ENCODE measurements at places on chromosomes 2 and 18.

- no peak for DNase-seq
Observed at GRCh38 chr2:196941398-196942078, 15.0 kb upstream of the PGAP1 start.

DNA sequence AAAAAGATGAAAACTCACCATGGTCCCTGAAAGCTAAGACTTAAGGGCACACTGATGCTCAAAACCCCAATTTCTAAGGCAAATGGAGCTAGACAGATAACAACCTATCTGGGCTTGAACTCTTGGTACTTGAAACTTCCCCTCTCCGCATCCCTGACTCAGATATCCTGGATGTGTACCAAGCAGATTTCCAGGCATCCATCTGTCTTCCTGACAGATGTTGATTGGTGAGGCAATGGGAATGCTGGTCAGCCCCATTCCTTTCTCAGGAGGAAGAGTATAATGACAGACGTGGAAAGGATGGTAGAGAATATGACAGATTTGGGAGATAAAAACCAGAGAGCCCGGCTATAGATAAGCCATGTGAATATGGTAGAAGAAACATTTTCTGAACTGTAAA lies 69.2 kb downstream of the ADD2 start:
- no peak for DNase-seq

- DNase-seq: peak; percentile 24
Observed at GRCh38 chr2:223488814-223489213, 113.3 kb downstream of the SCG2 start.

DNA sequence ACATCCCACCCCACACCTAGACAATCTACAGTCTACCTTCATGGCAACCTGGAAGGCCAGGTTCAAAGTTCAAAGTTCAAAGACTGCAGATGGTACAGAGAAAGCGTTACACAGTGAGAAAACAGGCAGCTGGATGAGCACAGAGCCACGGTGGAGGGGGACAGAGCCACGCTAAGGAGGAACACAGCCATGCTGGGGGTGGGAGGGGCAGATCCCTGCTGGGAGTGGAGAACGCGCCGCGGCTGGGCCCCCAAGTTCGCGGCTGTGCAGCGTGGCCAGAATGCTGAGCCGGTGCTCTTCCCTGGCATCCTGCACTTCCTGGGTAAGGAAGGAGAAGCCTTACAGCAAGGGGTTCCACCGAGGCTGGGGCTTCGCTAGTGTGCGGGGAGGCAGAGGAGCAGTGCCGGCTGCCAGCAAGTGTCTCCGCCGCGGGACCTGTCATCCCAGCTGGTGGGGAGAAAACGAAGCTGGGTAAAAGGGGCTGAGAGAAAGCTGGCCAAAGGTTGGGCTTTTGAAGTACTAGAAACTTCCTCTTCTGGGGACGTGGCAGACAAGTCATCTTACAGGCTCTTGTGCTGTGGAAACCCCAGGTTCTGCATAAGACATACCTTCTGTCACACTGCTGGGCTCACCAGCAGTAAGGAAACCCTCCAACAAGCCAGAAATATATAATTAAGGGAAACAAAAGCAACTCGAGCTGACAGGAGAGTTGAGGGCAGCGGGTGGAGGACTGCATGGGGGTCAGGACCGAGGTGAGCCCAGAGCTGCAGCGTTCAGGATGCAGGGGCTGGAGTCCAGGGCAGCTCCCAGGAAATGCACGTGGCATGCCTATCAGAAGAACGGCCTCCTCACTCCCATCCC lies 115.5 kb downstream of the HDAC4 start:
- no peak for DNase-seq

- peak; percentile 40 for DNase-seq
Observed at GRCh38 chr18:8912348-8913326, 189.9 kb upstream of the NDUFV2 start.

DNA sequence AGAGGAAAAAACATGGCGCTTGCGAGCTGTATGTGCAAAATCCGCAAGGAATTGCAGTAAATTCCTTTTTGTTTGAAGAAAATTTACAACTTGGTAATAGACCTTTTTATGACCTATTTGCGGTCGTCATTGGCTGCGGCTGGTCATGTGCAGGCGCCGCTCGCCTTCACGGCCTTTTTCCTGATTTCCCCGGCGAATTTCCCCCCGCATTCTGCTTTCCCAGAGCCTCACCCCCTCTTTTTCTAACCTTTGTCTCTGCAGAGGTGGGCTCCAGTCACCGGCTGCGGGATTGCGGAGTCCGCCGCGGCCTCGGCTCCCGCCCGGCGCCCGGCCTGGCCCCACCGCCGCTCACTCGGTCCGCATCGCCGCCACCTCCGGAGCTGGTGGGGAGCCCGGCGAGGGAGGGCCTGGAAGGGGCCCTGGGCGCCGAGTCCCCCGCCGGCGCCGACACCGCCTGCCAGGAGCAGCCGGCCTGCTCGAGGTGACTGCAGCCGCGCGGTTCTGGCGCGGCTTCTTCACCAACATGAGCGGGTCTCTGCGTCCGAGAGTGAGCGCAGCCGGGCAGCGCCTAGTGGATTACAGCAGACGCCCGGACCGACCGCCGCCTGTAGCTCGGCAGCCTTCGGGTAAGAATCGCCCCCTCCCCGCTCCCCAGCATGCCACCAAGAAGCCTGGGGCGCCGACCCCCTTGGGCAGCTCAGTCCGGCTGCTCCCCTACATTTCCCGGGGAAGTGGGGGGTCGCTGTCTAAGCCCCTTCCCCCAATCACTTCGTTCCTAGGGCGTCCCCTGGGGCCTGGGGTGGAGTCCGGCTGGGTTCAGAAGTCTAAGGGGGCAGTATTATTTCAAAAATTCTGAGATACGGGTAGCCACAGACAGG lies 7.1 kb downstream of the HOXD8 start:
- DNase-seq: no peak

- DNase-seq: no peak
Observed at GRCh38 chr2:218716070-218716469, 5.4 kb downstream of the TTLL4 start.

GRCh38 chr2:216369821-216370220 lies 2.5 kb downstream of the MARCHF4 start:
- DNase-seq: no peak

DNA sequence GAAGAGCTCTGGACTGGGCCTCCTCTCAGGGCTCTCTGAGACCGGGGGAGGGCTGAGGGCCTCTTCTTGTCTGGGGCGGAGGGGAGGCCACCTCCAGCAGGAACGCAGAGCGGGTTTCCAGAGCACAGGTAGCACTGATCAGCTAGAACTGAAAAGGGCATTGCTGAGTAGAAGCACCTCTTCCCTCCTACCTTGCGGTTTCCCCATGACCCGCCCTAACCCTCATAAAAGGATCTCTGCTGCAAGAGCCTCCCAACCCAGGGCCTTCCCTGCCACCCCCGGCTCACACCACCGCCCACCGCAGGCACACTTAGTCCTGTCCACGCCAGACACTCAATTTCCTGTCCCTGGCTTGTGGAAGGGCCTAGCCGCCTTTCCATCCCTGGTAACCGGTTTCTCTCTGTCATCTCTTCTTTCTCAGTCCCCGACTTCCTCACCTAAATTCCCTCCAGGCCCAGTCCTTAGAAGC lies 966 bp downstream of the ADCY3 start:
- DNase-seq: no peak

GRCh38 chr2:36393738-36394256 lies 38.2 kb downstream of the CRIM1 start:
- DNase-seq: no peak

GRCh38 chr2:11995456-11995855 lies 249.0 kb downstream of the LPIN1 start:
- no peak for DNase-seq

GRCh38 chr2:37614061-37614738 lies 57.2 kb downstream of the CDC42EP3 start:
- DNase-seq: no peak

- DNase-seq: no peak
Observed at GRCh38 chr18:56168049-56168781, 470.2 kb downstream of the TXNL1 start.

GRCh38 chr2:54306556-54306955 lies 50.5 kb upstream of the TSPYL6 start:
- DNase-seq: no peak

- DNase-seq: no peak
Observed at GRCh38 chr18:45625596-45625995, 10.3 kb downstream of the SLC14A2 start.

DNA sequence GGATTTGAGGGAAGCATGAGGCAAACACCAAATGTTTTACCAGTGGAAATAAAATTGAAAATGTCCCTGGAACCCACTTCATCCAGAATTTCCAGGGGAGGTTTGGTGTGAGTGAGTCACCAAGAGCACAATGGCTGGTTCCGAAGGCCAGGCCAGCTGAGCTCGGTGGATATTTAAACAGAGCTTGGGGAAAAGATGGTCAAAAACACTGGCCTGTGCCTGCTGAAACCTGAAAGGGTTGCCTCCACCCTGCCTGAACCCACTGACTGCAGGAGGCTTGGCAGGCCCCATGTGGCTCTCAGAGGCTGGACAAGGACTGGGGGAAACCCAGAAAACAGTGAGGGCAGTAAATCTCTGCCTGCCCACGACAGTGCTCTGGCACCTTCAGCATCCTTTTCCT lies 93.9 kb downstream of the TTC32 start:
- no peak for DNase-seq

GRCh38 chr2:135999899-136000298 lies 14.5 kb upstream of the DARS1 start:
- DNase-seq: peak; percentile 2

DNA sequence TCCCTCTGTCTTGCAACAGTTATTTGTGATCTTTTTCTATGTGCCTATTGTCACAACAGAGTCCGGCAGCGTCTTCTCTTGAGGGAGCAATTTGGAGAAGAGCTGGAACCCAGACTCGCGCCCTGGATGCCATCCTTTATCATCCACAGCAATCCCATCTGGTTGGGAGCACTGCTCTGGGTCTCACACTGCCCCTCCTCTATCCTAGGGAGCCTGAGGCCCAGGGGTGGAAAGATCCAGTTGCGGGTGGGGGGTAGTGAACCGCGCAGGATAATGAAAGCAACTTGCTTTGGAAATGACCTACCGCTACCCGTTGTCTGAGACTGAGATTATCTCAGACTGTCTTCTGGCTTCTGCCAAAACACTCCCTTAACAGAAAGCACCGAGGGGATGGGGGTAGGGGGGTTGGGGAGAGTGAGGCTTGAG lies 713 bp downstream of the WBP1 start:
- no peak for DNase-seq

DNA sequence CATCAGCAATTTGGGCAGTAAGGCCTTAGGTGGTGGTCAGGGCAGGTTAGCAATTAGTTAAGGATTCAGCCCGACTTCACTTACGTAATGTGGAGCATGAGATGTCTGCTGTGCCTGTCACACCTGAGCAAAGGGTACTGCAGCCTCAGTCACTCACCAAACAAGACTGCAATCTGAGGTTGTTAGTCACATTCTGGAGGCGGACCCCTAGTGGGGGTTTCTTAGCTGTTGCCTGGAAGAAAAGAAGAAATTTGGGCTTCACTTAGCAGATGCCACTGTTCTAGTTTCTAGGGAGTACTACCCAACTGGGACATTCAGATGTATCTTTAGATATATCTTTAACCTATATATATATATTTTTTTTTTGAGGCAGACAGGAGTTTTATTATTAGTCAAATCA lies 529.9 kb downstream of the SLC4A3 start:
- DNase-seq: no peak

DNA sequence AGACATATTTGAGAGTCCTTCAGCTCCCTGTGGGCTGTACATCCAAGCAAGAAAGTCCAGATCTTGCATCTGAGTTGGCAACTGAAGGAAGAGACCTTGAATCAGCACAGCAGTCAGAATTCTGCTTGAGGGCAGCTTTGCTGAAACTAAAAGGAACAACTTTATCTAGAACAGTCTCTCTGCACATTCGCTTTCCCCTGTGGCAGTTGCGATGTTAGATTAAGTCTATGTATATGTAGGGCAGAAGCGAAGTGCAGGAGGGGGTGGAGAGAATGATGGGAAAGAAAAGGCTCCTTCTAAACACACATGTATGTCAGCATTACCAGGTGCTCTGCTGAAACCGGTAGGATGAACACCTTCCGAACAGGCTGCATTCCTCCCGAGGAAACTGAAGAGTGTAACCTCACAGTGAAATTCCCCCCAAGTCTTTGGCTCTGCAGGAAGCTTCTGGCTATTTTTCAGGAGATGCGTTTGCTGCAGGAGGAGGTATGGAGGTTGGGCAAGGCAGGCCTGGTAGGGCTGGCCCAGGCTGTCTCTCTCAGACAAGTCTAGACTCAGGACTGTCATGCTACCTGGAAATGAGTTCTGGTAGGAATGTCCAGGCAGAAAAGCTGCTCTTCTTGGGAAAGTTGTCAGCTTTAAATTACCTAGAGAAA lies 70.0 kb upstream of the ATL2 start:
- DNase-seq: no peak

DNA sequence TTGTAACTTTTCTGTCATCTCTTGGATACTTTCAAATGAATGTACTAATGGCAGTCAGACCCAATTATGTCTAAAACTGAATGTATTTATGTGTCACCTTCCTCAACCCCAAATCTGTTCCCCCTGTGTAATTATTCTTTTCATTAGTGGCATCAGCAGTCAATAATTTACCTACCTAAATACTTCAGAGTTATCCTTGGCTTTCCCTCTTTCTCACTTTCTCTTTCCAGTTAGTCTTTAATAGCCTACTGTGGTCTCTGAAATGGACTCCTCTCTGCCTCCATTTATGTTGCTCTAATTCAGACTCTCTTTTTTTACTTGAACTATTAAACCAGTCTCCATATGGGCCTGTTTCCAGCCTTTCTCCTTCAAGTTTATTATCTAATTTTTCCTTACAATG lies 21.0 kb downstream of the C18orf63 start:
- DNase-seq: no peak

DNA sequence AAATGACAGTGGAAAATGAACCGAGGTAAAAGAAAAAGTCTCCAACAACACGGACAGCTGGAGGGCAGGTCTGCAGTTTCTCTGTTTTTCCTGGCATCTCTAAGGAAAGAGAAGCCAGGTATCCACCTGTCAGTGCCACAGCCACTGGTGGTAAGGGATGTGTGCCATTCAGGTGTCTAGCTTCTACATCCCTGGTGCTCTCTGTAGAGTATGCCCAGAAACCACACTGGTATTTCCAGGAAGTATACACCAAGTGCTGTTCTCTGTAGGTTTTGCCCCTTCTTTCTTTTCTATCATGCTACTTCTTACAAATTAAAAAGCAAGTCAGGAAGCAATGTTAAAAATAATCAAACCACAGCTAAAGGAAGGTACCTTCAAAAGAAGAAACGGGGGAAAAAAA lies 7.6 kb upstream of the AGFG1 start:
- no peak for DNase-seq

GRCh38 chr2:181036445-181036844 lies 56.0 kb downstream of the UBE2E3 start:
- DNase-seq: no peak

- no peak for DNase-seq
Observed at GRCh38 chr2:99701503-99701902, 211.7 kb upstream of the REV1 start.

DNA sequence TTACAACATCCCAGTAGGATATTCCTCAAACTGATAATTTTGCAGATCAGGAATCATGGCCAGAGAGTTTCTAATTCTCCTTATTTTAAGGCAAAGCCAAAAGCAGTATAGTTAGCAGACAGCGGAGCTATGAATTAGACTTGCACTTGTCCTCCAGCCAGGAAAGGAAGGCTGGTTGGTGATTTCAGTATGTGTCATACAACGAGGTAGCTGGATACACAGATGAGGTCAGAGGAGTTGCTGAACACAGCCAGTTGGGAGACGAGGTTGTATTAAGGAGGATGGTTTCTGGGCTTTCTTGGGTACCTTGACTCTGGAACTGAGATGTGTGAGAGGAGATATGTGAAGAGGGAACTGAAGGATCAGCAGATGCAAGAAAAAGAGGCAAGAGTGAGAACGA lies 185.2 kb downstream of the SOX11 start:
- DNase-seq: no peak
